ENCODE measurements at places on chromosomes 1 and 21.

- DNase-seq: no peak
Measured at GRCh38 chr1:76587212-76587611, 280.1 kb upstream of the ST6GALNAC5 start.

DNA sequence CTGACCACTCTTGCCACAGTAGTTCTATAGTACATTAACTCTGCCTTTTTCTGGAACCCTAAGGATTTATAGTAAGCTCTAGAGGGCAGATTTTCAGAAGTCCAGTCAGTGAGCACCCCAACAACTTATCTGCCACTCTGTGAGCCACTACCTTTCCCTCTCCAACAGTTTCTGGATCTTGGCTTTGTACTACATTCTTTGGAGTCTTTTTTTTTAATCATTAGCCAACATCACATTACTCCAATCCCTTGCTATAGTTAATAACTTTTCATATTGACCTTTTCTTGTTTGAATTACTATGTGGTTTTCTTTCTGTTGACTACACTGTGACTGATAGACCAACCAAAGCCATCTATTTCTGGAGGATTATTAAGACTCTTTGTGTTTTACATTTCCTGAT lies 1596.7 kb upstream of the PRMT6 start:
- no peak for DNase-seq

DNA sequence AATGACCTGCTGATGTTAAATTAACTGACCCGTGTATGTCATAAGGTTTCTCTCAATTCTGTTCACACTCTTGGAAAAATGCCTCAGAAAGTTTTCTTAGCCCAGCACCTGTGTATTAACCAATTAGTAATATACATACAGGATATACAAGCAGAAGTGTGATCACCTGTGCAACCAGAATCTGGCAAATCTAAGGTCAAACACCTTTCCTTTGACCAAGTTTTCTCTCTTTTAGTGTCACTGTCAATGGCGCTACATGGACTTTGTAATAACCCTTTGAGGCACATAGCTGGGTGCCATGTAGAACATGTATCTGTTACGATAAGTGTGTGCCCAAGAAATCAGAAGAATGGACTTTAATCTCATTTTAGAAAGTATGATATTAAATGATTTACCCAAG lies 1.1 kb downstream of the NCSTN start:
- DNase-seq: no peak

DNA sequence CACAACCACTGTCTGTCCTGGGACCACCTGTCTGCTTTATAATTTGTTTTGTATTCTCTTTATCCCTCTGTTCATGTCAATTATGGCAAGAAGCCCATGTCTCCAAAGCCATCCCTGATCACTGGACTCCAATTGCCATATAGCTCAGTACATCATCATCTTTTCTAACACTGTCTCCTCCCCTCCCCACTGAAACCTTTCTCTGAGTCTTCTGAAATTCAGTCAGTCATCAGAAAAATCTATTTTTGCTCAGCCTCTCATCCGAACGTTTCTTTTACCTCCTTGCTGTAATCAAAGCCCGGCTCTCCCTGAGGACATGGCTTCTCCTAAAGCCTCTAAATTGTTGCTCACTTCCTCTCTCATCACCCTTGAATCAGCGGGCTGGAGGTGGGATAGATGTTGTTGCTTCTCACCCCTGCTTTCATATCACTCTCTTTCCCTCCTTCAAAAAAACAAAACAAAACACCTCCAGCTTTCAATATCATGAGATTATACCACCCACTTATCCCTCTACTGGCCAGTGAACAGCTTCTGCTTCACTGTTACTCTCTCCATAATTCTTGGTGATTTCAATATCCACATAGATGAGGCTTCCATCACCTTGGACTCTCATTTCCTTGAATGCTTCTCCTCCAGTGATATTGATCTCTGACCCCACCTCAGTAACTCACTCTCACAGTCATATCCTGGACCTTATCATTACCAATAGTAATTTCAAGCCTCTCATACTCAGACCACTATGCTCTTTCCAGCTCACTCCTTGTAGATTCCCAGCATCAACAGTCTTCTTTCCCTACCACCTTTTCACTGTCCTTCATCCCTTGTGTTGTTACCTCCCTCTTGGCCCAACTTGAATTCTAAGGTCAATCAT lies 27.8 kb downstream of the RAB3B start:
- no peak for DNase-seq

- DNase-seq: no peak
Measured at GRCh38 chr1:12745992-12746323, at the start of gene CFAP107. TSS of gene CFAP107 (plus strand) at chr1:12746200. CDS start at chr1:12746431, 231 bp downstream.

DNA sequence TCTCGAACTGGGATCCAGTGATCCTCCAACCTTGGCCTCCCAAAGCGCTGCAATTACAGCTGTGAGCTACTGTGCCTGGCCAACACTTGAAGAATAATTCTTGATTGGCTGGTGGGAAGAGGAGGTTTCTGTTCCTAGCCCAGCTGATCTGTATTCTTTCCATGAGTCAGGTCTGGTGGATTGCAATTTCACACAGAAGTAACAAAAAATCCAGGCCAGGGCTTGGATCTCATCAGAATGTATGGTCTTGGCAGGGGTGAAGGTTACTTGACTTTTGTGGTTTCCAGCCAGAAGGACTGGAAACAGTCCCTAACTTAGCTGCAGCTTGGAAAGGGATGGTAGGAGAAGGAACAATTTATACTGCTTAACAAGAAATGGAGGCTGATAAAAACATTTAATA lies 5.1 kb upstream of the HP1BP3 start:
- DNase-seq: no peak

DNA sequence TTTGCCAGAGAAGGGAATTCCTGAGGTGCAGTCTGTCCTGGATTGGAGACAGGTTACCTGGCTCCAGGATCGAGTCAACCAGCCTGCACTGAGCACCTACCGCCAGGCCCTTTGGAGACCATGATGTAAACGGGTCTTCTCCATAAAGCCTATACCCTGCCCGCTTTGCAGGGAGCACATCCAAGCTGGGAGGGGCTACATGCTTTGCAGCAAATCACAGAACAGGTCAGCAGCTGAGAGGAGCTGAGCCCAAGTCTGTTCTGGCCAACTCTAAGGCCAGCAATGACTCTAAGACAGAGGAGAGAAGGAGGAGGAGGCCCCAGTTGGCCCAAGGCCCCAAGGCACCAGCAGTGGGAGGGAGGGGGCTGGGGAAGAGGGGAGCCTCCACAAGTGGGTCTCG lies 15.5 kb upstream of the RSPO1 start:
- DNase-seq: no peak

GRCh38 chr1:222794656-222795474 lies 20.0 kb upstream of the DISP1 start:
- no peak for DNase-seq

- DNase-seq: no peak
Measured at GRCh38 chr1:11651017-11651416, 3.2 kb downstream of the FBXO2 start.

DNA sequence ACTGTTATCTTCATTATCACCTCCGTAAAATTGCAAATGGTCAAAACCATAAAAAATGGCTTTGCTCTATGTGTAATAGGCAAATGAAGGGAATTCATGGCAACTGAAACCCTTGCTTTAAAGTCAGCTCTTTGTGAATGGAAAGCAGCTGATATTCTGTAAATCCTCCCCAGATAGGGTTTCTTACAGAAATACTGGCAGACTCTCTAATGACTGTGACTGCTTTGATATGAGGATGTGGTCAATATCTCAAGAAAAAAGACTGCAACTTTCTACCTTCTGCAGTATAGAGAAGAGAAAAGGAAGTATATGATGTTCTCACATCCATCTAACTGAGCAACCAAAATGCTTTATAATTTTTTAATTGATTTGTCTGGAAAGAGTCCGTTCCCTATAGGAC lies 193.1 kb downstream of the ST6GALNAC3 start:
- no peak for DNase-seq

- DNase-seq: no peak
Measured at GRCh38 chr1:116666187-116667077, 1.1 kb downstream of the IGSF3 start.

- no peak for DNase-seq
Measured at GRCh38 chr1:231883382-231883781, 256.8 kb downstream of the DISC1 start.

DNA sequence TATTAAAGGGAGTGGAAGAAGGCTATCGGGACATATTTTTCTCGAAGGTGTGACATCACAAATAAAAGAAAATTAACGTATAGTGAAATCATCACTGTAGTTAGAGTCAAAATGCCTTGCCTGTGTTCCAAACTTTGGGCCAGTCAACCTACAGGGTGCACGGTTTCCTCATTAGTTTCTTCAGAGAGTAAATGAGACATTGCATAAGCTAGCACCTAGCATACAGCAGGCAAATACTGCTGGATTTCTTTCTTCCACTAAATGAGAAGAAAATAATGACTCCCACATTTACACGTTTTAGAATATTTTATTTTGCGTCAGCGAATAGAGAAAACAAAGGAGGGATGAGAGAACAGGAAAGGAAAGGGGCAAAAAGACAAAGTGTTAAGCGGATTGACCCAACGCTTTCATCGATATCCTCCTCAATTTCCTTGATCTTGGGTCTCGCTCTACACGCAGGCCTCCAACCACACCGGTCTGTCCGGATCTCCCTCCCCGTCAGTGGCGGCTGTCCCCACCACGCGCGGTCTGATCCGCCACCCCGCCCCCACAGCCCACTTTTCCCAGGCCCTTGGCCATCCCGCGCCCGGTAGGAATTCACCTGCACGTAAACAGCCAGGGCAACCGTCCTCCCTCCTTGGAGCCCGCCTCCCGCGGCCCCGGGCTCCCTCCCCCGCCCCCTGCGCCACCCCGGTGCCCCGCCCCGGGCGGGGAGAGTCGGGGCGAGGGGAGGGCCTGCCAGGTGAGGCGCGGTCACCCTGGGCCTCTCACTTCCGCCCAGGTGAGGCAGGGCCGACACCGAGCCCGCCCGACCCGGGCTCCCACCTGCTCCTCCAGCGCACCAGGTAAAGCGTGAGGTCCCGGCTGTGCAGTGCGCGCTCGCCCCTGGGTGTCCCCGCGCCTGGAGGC lies at the start of gene PATJ:
Gene PATJ (plus strand): TSS at position 770 of the 909 bp plus-strand sequence. CDS start 20,413 bp downstream, outside the sequence.
- no peak for DNase-seq

DNA sequence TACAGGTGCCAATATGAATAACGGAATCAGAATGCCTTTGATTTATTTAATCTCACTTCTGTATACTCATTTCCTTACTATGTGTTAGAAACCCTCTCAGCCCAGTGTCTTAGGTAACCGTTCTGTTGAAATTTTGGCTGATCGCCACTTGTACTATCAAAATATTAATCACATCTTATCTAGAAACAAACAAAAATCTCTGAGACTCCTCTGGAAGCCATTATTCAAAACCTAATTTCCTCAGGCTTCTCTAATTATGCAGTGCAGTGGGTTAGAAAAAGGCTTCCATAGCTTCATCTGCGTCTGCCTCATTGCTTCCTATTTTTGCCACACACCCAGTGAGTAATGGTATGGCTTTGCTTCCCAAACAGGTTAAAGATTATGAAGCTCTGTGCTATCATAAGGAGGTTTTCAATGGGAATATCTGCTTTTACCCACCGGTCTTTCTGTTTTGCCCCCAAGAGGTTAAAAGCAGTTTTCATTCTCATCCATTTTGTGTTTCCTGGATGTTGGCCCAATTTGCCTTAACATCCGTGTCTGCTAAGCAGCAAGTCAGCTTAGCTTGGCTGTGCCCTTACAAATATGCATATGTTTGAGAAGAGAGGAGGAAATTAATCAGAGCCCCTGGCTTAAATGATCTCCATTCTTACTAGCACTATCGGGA lies 129.6 kb downstream of the RYR2 start:
- no peak for DNase-seq

DNA sequence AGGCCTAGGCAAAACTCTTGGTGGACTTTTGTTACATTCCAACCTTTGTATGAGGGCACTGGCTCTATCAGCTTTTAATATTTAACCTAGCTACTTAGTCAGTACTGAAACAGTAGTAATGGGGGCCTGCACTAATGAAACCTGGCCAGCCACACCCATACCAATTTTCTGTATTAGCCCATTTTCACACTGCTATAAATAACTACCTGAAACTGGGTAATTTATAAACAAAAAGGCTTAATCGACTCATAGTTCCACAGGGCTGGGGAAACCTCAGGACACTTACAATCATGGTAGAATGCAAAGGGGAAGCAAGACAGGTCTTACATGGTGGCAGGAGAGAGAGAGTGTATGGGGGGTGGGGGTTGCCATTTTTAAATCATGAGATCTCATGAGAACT lies 245.7 kb upstream of the RGS18 start:
- no peak for DNase-seq

DNA sequence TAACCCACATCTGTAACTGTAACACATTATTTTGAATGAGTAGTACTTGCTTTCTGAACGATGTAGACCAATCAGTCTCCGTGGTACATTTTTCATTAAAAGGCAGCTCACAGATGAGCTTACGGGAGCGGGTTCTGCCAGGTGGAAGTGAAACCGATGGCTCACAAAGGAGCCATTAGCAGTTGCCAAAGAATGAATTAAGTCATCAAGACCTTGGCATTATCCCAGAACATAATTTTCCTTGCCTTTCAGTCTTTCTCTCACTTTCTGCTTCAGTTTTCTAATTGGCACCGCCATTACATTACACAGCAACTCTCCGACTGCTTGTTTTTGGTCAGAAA lies 33.5 kb upstream of the UTS2 start:
- DNase-seq: no peak

DNA sequence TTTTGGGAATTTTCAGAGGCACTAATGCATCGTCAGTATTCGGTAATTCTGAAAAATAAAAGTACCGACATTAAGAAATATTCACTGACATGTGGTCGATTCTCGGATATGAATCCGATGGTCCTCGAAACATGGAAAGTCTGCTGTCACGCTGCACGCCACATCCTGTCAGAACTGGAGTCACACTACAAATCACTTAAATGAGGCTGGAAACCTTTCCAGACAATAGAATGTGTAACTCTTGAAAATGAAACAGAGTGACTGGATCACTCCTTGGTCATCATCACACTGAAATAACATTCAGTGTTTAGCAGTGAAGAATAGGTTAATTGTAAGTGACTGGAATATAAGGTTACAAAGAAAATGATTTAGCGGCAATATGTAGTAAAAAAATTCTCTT lies 620.1 kb upstream of the ADAMTS5 start:
- DNase-seq: no peak

GRCh38 chr1:179872558-179872957 lies 5.0 kb downstream of the TOR1AIP2 start:
- no peak for DNase-seq

DNA sequence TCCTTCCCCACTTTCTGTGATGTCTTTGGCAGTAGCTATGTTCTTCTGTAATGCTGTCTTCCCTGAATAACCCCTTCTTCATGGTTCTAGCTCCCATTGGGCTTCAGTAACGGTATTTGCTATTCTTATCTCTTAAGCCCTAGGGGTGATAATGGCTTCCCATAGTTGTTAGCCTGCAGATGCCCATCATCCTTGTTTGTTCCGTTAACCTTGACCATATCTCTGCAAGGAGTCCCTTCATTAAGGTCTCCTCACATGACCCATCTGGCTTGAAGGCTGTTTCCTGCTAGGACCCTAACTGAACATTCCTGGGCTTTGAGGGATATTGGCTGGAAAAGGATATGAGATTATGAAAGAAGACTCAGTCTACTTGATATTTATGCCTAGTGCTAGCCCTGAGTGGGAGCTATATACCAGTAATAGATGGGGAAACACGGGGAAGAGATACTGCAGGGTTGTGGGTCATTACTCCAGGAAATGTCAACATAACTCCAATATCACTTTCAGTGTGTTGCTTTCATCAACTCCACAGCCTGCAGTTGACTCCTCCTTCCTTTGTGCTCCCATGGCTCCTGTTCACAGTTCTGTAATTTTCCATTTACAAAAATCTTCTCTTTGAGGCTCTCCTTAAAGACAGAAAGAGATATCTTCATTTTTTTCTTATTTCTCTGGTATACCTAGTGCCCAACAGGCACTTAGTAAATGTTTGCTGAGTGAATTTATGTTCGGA lies 2.5 kb downstream of the MR1 start:
- no peak for DNase-seq

GRCh38 chr1:181013144-181013543 lies 9.5 kb downstream of the STX6 start:
- DNase-seq: no peak
